Activated T-cell treated with anti-CD3 and anti-CD28 coated beads, Interleukin-2, amount 50 U/mL, for 24 hours (primary cell): ENCODE measurements at places on chromosomes 5 and 9.

DNA sequence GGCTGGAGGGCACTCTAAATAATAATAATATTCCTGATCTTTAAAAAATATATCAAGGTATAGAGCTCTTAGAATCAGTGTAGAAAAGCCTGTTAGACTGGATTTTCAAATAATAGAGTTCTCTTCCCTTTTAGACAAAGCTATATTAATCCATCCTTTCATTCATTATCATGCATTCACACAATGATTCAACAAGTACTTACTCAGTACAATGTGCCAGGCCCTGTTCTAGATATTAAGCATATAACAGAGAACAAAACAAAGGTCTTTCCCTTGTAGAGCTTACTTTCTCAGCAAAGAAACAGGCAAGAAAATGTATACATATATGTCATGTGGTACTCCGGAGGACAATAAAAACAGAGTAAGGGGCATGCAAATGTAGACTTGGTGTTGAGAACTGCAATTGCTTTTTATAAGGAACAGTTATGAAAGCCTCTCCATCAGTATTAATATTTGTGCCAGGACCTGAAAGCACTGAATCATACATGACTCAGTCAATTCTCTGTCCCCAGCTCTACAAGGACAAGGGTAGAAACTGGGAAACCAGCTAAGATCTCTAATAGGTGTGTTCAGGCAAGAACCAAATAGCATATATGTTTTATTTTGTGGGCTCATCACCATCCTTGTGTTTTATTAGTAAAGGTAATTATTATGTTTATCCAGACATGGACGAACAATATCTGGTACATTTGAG is 72.2 kb downstream of the PIP5K1B start:
- DNase-seq: no peak

GRCh38 chr9:127735530-127736185 is 564 bp upstream of the TOR2A start:
- no peak for DNase-seq

GRCh38 chr5:38079620-38080402 is 178.5 kb upstream of the EGFLAM start:
- no peak for DNase-seq

GRCh38 chr9:110317911-110318310 is 19.8 kb downstream of the TXNDC8 start:
- DNase-seq: no peak
